ENCODE measurements at places on chromosomes 7 and 10.
A peak's percentile ranks its signal among the peaks of the same experiment; 100 is the strongest.

DNA sequence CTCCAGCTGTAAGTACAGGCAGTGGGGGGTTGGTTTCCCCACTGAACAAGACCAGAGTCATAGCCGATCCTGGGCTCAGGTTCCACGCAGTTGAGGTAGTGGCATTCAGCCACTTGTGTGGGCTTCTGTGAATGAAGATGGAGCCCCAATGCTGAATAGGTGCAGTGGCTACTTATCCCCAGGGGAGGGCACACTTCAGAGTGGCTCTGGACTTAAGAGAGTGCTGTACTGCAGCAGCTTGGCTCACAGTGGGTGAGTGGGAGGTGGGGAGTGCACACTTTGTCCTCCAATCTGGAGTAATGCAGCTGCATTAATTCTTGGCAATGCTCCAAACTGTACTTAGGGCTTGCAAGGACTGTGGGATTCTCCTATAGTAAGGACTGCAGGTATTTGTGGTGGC lies 81.9 kb downstream of the BUB3 start:
- DNase-seq: peak; percentile 7

DNA sequence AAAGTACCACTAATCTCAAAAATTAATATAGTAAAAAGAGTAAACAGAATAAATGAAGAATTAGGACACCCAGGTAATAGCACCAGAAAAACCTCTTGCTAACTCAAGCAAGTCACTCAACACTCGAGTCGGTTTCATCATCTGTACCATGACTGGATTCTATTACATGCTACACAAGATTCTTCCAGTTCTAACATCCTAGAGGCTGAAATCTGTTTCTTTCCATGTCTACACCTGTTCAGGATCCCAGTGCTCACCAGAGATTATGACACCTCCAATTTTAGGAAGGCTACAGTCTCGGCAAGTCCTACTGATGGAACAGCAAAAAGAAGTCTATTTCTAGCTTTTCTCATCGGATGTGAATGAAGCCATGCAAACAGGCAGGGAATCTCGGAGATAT lies 95.3 kb upstream of the ANK3 start:
- no peak for DNase-seq

DNA sequence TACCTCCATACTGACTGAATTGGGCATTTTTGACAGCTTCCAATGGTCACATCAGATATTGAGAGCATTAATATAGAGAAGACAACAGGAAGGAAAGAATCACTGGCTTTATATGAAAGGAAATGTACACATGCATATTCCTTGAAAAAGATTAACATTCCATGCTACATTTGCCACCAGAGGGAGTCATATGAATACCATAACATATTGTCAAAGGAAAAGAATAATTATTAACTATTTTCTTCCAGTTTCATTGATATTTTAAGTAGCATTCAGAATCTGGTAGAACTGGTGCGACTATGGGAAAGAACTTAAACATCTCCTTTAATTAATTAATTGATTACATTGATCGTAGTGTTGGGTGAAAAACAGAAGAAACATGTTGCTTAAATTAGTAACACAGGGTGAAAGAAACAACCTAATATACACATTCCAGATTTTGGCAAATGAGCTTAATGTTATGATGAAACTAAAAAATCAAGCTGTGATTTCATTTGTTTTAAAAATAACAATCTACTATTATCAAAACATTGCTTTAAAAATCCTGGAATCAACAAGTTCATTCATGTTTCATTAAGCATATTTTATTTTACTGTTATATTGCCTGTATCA lies 71.5 kb downstream of the GPR85 start:
- DNase-seq: peak; percentile 77

DNA sequence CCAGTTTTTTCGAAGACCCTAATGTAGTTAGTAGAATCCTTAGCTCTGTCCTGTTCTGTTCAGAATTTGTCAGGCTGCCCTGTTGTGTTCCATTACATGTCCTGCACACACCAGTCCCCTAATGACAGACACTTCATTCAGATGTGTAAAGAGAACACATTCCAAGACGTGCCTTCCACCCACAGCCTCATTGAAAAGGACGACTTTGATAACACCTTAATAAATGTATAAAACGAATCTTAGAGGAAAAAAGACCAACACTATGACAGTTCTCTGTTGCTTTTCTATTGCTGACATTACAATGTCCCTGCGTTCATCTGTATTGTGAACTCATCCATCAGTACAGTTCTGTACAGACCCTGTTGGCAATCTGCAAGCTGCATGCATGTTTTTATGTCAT lies 3.5 kb downstream of the LRRTM3 start:
- DNase-seq: no peak

- peak; percentile 67 for DNase-seq
These were observed 46.3 kb upstream of the HBP1 start for GRCh38 chr7:107122486-107122911.

DNA sequence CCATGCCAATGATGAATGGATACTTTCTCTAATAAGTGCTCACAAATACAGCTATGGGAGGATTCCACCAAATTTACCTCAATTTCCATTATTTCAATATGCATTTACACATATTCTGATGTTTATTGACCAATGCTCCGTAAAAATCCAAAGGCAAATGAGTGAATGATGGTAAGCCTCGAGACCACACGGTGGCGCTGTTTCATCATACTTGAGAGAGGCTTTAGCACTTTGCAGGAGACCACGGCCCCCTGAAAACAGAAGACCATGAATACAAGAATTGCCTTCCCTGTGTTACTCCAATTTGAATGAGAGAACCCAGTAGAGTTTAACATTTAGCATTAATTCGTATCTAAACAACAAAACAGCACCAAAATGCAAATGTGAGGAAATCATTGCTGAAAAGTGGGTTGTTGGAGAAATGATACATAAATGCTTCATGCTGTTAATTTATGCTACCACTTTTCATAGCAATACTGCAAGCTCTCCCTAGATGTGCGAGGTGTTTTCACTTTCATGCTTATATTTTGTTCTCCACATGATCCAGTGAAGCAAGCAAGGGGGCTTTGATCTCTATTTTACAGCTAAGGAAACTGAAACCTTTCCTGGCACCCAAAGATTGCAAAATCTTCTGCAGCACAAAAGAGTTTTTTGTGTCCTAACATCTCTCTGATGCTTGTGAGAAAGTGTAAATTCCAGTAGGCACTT lies 35.4 kb downstream of the TRIL start:
- DNase-seq: peak; percentile 88

- no peak for DNase-seq
These were observed 305.0 kb downstream of the PTEN start for GRCh38 chr10:88168171-88169036.

- peak; percentile 30 for DNase-seq
These were observed 51.9 kb upstream of the CAPZA2 start for GRCh38 chr7:116810267-116811116.

- DNase-seq: no peak
These were observed 998.1 kb downstream of the LRMDA start for GRCh38 chr10:76429368-76430060.

- no peak for DNase-seq
These were observed 78.4 kb downstream of the NXPH1 start for GRCh38 chr7:8511855-8512254.

- DNase-seq: peak; percentile 54
These were observed 739.5 kb downstream of the SORCS1 start for GRCh38 chr10:106424981-106425380.

- no peak for DNase-seq
These were observed 30.2 kb downstream of the NAMPT start for GRCh38 chr7:106254525-106255116.

DNA sequence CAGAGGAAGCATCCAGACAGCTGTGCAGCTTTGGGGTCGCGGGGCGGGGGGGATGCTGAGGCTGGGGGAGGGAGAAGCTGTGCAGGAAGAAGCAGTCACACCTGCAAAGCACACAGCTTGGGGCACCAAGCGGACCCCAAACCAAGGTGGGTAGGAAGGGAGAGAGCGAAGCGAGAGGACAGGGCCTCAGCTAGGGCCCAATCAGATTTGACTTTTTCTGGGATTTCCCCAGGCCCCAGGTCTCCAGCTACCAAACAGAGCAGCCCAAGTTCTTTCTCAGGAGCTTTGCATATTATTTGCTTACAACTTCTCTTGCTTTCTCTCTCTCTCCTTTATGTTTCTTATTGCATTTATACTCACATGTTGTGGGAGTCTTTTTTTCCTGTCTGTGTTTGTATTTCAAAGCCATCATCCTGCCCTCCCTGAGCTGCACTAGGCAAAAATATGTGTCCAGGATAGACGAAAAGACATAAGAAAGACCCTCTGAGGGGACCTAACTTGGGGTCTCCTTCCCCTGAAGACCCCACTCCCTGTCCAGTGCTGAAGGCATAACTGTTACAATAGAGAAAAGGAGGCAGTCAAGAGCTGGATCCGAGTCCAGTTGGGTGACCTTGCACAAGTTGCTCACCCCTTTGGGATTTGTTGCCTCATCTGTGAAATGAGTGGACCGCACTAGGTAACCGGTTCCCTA lies 50.6 kb upstream of the SMNDC1 start:
- no peak for DNase-seq

DNA sequence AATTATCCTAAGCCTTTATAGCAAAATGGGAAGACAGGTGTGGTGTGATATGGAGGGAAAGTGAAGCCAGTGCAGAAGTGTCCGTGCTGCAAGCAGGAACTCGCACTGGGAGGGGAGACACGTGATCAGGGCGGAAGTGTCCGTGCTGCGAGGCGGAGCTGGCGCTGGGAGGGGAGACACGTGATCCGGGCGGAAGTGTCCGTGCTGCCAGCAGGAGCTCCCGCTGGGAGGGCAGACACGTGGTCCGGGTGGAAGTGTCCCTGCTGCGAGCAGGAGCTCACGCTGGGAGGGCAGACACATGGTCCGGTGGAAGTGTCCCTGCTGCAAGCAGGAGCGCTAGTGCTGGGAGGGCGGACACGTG lies 40.5 kb upstream of the PRKAR1B start:
- peak; percentile 99 for DNase-seq

DNA sequence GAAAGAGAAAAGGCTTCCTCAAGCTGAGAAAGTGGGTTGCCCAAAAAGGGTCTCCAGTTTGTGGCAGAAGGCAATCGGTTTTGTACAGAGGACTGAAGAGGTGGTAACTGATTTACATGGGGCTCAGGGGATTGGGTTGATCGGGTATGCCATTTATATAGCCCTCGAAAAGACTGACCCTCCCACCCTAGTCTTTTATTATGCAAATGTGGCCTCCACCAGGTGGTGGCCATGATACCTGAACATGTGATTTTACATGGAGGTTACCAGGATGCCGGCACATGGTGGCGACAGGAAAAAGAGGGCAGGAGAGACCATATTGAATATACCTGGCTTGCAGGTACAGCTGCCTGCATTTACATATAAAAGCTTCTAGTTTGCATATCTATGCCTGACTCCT lies 36.7 kb downstream of the ATE1 start:
- DNase-seq: no peak

DNA sequence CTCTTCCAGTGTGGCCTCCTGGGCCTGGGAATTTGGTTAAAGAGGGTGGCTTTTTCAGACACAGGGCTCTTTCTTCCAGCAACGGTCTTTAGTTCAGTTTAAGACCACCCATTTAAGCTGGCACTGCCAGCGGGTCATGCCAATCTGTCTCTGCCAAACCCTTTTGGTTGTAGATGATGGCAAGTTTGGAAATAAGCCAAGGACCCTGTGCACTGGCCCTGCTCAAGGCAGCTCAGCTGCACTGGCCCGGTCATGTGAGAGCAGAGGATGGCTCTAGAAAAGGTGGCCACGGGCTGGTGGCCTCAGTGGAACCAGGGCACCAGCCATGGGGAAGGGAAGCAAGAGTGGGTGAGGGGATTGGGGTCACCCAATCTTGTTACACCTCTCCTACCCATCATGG lies 294.1 kb downstream of the GLRX3 start:
- DNase-seq: no peak

GRCh38 chr7:47368190-47368812 lies 213.6 kb downstream of the TNS3 start:
- DNase-seq: no peak

- peak; percentile 9 for DNase-seq
These were observed 34.1 kb upstream of the TSPAN33 start for GRCh38 chr7:129110258-129110981.

- no peak for DNase-seq
These were observed 45.2 kb downstream of the LMTK2 start for GRCh38 chr7:98151884-98152283.

- peak; percentile 88 for DNase-seq
These were observed 99.0 kb upstream of the FZD1 start for GRCh38 chr7:91165006-91165845.

GRCh38 chr10:78301481-78301880 lies 267.8 kb downstream of the RPS24 start:
- no peak for DNase-seq

GRCh38 chr7:7327423-7327822 lies 145.1 kb downstream of the C1GALT1 start:
- no peak for DNase-seq

DNA sequence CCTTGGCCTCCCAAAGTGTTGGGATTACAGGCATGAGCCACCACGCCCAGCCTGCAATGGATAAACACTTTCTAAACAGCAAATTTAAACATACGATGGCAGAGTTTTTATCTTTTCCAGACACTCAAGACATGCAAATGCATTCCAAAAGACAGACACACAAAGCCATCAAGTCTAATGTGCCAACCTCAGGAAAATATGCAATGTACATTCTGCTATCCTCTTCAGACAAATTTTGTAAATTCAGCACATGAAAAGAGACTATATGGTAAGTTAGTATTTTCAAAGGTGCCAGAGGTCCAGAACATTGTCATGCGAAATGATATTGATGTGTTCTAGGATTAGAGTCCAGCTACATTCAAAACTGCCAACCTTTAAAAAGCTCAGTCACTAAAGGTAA lies 19.8 kb downstream of the HACD1 start:
- DNase-seq: no peak

GRCh38 chr7:74228951-74229900 lies 19.4 kb downstream of the LAT2 start:
- DNase-seq: no peak

- DNase-seq: no peak
These were observed 6.6 kb downstream of the GJD4 start for GRCh38 chr10:35611750-35612149.

DNA sequence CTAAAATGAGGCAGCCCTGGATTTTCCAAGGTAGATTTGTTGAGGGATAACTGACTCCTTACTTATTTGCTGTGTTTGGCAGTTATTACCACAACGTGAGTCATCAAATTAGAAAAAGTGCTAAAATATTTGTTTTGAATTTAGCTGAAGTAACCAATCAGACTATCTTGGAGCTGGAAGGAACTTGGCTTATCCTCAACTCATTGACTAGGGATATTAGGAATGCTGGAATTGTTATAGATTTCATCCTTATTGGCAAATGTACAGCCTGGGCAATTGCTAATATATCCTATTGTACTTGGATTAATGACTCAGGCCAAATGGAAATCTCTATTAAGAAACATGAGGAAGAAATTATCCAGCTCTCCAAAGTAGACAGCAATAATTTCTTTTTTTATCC lies 1189.0 kb upstream of the LRRN3 start:
- no peak for DNase-seq

GRCh38 chr10:83542774-83543411 lies 596.4 kb upstream of the GHITM start:
- DNase-seq: no peak

GRCh38 chr10:116146372-116147140 lies 126.5 kb downstream of the GFRA1 start:
- DNase-seq: no peak

DNA sequence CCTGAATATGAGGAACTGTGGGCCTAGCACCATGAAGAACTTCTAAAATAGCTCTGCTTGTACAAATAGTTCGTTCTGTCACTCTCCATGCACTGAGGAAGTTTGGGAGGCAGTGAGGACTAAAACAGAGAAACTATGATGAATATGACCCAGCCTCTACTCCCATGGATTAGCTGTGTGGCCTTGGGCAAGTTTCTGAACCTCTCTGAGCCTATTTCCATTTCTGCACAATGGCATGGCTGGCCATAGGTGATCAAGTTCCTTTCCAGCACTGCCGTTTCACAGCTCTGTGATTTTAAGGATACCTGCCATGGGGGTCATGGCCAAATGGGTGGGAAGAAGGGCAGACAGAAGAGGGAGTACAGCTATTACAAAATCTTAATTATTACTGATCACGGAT lies 57.6 kb downstream of the SORBS1 start:
- DNase-seq: no peak
